ENCODE measurements at places on chromosomes 16 and 17.
A peak's percentile ranks its signal among the peaks of the same experiment; 100 is the strongest.

DNA sequence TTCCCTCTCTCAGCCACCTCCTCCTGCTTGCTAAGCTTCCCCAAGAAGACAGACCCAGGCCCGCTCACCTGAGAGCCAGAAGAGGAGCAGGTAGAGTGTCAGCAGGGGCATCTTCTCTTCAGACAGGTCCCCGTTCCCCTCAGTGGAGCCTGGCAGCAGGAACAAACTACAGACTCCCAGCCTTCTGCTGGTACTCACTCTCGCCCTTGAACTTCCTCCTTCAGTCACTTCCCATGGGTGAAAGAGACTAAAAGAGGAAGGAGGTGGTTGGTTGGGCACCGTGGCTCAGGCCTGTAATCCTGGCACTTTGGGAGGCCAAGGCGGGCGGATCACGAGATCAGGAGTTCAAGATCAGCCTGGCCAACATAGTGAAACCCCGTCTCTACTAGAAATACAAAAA lies at the start of gene CD300LF:
Gene CD300LF (minus strand): TSS at position 168 of the 400 bp plus-strand sequence. CDS start 57 bp downstream, at position 111.
- no peak for DNase-seq

- DNase-seq: no peak
Observed at GRCh38 chr17:31488264-31488981, 96.9 kb downstream of the RAB11FIP4 start.

GRCh38 chr17:68398691-68399637 lies 58.3 kb downstream of the WIPI1 start:
- DNase-seq: peak; percentile 66

DNA sequence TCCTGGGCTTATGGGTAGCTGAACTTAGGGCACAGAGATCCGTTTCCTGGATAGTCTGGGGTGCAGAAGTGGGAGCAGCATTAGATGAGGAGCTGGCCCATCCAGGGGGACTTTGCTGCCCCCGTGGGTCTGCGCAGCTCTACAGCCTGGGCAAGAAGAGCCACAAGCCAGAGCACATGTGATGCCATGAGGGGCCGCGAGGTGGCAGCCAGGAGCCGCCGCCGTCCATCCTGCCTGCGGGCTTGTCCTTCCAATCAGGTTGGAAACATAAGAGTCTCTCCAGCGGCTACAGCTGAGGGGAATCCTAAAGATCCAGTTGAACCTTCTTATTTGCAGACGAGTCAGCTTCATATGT lies 21.9 kb downstream of the C1QTNF1 start:
- no peak for DNase-seq

DNA sequence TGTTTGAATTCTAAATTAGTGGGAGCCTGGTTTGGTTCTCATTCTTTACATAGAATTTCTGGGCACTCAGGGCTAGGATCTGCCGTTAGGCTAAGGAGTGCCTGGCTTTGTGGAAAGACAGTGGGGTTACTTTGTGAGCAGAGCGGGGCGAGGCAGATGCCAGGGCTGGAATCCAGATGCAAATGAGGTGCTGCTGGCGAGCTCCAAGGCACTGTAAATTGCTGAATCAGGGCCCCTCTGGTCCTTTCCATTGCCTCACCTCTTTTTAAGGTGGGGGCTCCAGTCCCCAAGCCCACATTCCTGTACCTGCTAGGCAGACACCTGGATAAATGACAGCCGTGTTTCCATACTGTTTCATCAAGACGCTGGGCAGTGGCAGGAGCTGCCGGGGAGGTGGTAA lies 33.8 kb downstream of the PIPOX start:
- DNase-seq: no peak

- DNase-seq: peak; percentile 3
Observed at GRCh38 chr17:41211845-41212466, 14.5 kb upstream of the KRTAP9-2 start.

DNA sequence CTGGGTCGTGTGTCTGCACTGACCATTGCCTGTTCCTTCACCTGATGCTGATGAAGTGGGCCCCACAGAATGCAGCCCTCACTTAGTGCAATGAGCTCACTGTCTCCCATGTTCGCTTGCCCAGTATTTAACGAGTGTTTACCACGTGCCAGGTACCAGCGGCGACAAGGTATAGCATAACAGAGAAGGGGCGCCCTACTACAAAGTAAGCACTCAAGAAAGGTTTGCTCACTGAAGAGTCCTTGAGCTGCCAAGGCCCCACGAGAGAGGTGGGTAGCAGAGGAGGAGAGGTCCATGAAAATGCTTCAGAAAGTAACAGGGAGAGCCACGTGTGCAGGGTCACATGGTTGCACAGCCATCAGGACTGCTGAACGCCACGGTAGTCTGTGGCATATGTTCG lies 230.0 kb downstream of the NTN1 start:
- no peak for DNase-seq

DNA sequence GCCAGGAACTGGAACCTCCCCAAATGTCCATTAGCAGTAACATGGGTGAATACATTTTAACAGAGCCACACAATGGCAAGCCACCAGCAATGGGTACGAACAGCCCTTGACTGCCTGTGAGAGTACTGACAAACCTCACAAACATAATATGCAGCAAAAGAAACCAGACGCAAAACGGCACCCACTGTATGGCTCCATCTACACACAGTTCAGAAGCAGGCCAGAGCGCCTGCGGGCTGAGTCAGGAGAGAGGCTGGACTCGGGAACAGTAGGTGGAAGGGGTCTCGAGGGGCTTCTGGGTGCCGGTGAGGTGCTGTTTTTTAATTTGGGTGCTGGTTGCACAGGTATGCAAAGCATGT lies 77.4 kb upstream of the TOB1 start:
- DNase-seq: no peak

GRCh38 chr17:47286198-47286914 lies 32.7 kb downstream of the ITGB3 start:
- DNase-seq: no peak

DNA sequence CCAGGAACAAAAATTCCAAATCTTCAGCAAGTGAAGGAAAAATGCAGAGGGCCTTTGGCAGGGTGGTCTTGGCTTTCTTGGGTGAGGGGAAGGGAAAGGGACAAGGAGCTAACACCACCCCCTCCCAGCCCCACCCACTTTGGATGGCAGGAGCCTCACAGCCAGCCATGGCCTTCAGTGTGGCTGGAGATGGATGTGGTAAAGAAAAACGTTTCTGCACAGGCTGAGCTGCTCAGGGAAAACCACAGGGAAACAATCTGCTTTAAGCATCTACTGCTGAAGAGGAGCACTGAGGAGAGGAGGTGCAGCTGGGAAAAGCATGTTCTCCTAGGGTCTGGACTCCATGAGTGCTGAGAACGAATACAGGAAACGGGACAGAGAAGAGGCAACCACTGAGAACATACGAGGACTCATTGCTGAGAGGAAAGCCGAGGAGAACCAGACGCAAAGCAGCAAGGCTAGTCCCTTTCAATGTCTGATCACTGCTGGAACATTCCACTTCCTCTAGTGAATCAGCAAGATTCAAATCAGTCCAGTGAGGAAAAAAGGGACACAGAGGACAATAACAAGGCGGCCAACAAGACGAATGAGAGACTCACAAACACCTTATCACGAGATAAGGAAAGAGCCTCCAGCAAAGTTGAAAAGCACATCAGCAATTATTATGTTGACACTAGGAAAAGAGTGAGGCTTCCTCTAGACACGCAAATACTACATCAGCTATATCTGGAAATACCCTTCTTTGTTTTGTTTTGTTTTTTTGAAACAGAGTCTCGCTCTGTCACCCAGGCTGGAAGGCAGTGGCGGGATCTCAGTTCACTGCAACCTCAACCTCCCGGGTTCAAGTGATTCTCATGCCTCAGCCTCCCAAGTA lies 41.7 kb downstream of the ZZEF1 start:
- no peak for DNase-seq

DNA sequence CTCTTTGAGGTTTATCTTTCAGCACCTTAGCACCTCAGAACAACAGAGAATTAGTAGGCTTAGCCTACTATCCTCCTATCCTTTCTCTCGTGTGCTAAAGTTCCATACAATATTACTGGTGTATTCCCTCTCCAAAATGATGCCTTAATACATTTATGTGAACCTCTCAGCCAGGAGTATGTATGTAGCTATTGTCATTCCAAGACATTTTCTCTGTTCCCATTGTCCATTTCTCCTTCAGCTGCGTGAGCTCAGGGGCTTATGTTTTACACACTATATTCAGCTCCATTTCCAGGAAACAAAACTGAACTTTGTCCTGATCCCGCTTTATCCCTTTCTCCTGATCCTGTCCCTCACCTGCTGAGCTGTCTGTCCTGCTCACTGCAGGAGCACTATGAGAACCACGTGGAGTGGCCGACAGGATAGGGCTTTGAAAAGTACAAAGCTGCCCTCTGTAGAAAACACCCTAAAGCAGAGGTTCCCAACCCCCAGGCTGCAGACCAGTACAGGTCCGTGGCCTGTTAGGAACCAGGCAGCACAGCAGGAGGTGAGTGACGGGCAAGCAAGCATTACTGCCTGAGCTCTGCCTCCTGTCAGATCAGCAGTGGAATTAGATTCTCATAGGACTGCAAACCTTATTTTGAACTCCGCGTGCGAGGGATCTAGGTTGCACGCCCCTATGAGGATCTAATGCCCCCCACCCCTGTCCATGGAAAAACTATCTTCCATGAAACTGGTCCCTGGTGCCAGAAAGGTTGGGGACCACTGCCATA lies 55.7 kb downstream of the CENPV start:
- no peak for DNase-seq

- no peak for DNase-seq
Observed at GRCh38 chr16:67528870-67529581, 397 bp downstream of the RIPOR1 start.

Measured in amniotic stem cell (primary cell).